ENCODE measurements at places on chromosomes 3 and 15.

DNA sequence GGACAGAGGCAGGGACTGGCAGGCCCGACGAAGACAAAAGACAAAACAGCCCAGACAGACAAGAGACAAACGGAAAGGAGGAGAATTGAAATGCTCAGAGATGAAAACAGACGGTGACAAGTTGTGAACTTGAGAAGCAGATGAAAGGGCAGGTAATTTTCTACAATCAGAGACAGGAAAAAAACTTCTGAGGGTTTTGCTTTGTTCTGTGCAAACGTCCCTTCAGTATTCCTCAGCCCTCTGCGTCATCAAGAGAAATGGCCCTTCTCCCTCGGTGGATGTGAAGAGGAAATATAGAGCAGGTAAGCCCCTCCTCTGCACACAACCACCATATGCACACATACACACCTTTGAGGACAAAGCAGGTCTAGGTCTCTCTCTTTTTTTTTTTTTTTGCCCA is 206.6 kb downstream of the UACA start:
- no peak overlapping the region for H3K27ac ChIP-seq
- H3K4me3 ChIP-seq, result no peak overlapping the region
- H3K4me1 ChIP-seq, result no peaks in the 10 kb centered on the region
- H3K27me3 ChIP-seq, result peaks cover 15% of the 10 kb centered on the region

GRCh38 chr3:57169108-57169507 is 4.0 kb upstream of the IL17RD start:
- peaks cover 12% of the 10 kb centered on the region for H3K4me1 ChIP-seq
- no peak overlapping the region for H3K27ac ChIP-seq
- no peak overlapping the region for H3K4me3 ChIP-seq
- H3K27me3 ChIP-seq, result peaks cover 66% of the 10 kb centered on the region

DNA sequence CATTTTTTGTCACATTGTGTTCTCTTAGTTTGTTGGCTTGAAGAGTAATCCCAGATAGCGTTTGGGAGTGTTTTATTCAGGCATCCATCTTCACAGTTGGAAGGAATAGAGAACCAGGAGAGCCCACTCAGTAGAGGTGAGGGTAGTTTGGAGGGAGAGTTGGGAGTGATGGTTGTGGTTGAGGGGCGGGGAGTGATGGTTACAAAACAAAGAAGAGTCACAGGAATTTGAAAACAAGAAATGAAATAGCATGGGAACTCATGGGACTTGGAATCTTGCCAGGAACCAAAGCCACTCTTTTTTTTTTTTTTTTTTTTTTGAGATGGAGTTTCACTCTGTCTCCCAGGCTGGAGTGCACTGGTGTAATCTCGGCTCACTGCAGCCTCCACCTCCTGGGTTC is 36.3 kb downstream of the DUT start:
- no peak for DNase-seq
- H3K27me3 ChIP-seq, result peaks cover 25% of the 10 kb centered on the region
- no peak overlapping the region for H3K4me3 ChIP-seq
- no peaks in the 10 kb centered on the region for H3K36me3 ChIP-seq
- no peaks in the 10 kb centered on the region for H3K4me1 ChIP-seq

- no peak for DNase-seq
- H3K4me3 ChIP-seq, result no peak overlapping the region
- no peak overlapping the region for H3K27ac ChIP-seq
- H3K4me1 ChIP-seq, result no peaks in the 10 kb centered on the region
- no peaks in the 10 kb centered on the region for H3K36me3 ChIP-seq
- no peaks in the 10 kb centered on the region for H3K27me3 ChIP-seq
Measured at GRCh38 chr3:55515550-55516246, 28.6 kb upstream of the WNT5A start.

GRCh38 chr3:187080799-187081450 is 58.4 kb downstream of the RPL39L start:
- no peak overlapping the region for H3K4me3 ChIP-seq
- no peaks in the 10 kb centered on the region for H3K27me3 ChIP-seq
- no peak for DNase-seq
- peaks cover 36% of the 10 kb centered on the region for H3K36me3 ChIP-seq

DNA sequence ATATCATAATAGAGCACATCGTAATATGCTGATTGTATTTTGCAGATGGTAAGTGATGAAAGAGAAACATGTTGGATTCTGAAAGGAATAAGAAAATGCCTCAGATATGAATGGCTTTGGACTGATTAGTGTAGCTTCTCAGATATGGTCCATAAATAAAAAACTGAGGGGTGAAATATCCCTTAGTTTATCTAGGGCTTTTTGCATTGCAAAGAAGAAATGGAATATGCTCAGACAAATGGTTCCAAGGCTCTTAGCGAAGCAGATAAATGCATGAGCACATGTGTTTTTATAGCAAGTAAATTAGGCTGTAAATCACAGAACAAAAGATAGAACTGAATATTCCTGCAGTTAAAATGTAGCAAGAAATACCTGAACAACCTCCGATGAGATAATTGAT is 820.9 kb upstream of the GRM7 start:
- no peaks in the 10 kb centered on the region for H3K27me3 ChIP-seq
- H3K4me3 ChIP-seq, result no peak overlapping the region

DNA sequence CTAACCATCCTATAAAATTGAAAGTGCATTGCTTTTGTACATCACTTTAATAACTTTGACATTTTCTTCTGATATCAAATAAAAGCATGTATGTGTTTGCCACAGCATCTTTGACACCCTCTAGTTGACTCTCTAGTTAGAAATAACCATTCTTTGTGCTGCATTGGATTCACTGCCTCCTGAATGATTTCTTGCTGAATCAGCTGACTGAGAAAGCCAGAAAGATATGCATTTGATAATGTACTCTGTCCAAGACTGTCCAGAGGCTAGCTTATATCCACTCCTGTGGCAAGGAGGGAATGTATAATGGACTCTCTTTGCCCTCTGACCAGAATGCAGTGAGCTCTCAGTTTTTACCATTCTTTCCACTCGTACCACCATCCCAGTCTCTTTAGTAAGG is 6.2 kb downstream of the RAB11A start:
- no peak overlapping the region for H3K27ac ChIP-seq
- peaks cover 32% of the 10 kb centered on the region for H3K36me3 ChIP-seq
- H3K4me1 ChIP-seq, result peaks cover 38% of the 10 kb centered on the region
- DNase-seq, result no peak
- H3K4me3 ChIP-seq, result no peak overlapping the region
- H3K27me3 ChIP-seq, result no peaks in the 10 kb centered on the region

GRCh38 chr15:70618929-70619328 is 144.4 kb downstream of the UACA start:
- no peak for DNase-seq
- H3K4me3 ChIP-seq, result no peak overlapping the region
- no peaks in the 10 kb centered on the region for H3K4me1 ChIP-seq
- peaks cover 32% of the 10 kb centered on the region for H3K27me3 ChIP-seq

DNA sequence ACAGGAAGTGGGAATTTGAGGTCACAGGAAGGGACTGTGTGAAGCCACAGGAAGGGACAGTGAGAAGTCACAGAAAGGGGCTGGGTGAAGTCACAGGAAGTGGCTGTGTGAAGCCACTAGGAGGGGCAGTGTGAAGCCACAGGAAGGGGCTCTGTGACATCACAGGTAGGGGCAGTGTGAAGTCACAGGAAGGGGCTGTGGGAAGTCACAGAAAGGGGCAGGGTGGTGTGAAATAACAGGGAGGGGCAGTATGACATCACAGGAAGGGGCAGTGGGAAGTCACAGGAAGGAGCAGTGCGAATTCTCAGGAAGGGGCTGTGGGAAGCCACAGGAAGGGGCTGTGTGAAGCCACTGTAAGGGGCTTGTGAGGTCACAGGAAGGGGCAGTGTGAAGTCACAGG is 35.8 kb downstream of the GASK1A start:
- H3K4me1 ChIP-seq, result no peaks in the 10 kb centered on the region
- no peak overlapping the region for H3K27ac ChIP-seq
- H3K36me3 ChIP-seq, result no peaks in the 10 kb centered on the region

GRCh38 chr3:88147261-88147660 is 2.5 kb upstream of the C3orf38 start:
- H3K4me1 ChIP-seq, result peaks cover 34% of the 10 kb centered on the region
- DNase-seq, result no peak
- no peaks in the 10 kb centered on the region for H3K27me3 ChIP-seq
- H3K4me3 ChIP-seq, result no peak overlapping the region
- peaks cover 21% of the 10 kb centered on the region for H3K36me3 ChIP-seq
- no peak overlapping the region for H3K27ac ChIP-seq

- DNase-seq, result no peak
- no peak overlapping the region for H3K4me3 ChIP-seq
- H3K36me3 ChIP-seq, result no peaks in the 10 kb centered on the region
- no peak overlapping the region for H3K27ac ChIP-seq
Measured at GRCh38 chr3:170753421-170754310, 116.3 kb downstream of the RPL22L1 start.

Measured in activated CD4-positive, alpha-beta memory T cell treated with anti-CD3 and anti-CD28 coated beads, Interleukin-2, amount 10 ng/mL, durations not matched to agents 7 days and 5 days (primary cell).